ENCODE measurements at places on chromosomes 16 and 17.

GRCh38 chr16:880471-881171 lies 80.1 kb upstream of the GNG13 start:
- DNase-seq, result no peak

GRCh38 chr17:63550817-63551639 lies 751 bp downstream of the DCAF7 start:
- no peak for DNase-seq

DNA sequence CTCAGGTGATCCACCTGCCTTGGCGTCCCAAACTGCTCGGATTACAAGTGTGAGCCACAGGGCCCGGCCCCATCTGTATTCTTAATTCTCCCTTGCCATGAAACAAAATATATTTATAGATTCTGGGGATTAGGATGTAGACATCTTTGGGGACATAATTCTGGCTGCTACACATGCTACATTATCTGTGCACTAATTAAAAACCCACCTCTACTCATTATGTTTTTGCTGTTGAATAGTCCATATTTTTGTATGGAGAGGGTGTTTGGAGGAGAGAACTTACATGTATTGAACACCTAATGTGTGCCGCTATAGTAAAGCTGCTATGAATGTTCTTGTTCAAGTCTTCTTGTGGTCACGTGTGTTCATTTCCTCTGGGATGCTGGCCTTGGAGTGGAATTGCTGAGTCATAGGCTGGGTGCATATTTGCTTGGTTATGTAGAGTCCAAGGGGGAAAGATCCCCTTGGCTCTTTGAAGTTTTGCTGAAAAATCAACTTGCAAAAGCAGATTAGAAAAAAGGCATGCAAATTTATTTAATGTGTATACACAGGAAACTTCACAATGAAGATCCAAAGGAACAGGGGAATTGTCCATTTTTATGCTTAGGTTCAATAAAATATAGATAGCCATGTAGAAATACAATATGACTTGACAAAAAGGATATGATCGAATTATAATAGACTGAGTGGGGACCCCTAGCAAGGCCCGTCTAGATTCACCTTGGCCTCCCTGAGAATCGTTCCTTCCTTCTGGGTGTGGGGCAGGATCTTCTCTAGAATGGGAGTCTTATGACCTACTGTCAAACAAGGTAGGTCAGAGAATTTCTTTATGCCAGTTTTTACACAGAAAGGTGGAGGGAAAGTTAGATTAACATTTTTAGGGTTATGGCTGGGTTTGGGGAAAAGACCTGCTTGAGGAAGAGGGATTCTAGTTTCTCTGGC lies 42.1 kb upstream of the GPRC5B start:
- no peak for DNase-seq

DNA sequence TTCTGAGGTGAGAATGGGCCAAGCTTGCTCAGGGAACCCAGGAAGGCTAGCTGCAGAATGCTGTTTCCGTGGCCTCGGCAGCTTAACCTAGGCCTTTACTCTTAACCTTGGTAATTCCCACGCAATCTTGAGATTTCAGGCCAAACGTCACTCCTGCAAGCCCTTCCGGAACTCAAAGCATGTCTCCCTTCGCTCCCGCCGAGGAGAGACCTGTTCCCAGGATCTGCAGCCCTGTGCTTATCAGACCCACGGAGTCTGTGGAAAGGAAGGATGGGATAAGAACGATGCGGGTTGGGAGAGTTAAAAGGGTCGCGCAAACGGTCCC lies 524 bp upstream of the ZFP3 start:
- no peak for DNase-seq

- no peak for DNase-seq
Measured at GRCh38 chr16:65783709-65784474, 582.6 kb upstream of the CDH5 start.

DNA sequence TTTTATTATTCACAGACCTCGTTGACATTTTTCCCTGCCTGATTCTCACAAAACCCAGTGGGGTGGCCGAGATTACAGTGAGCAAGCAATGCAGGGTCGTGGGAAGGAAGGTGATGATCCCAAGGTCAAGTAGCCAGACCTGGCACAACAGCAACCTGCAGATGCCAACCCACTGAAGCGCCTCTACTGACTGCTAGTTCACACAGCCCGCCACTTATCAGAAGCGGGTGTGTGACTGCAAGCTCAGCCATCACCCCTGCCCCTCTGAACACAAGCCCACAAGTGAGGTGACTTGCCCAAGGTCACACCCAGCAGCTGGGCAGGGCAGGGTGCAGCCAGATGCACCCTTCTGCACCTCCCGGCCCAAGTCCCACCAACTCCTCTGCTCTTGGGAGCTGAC lies 7.1 kb downstream of the TFAP4 start:
- no peak for DNase-seq

GRCh38 chr16:69017036-69017783 lies 88.2 kb upstream of the HAS3 start:
- no peak for DNase-seq

GRCh38 chr16:89931305-89931896 lies 8.3 kb downstream of the TUBB3 start:
- DNase-seq, result no peak

DNA sequence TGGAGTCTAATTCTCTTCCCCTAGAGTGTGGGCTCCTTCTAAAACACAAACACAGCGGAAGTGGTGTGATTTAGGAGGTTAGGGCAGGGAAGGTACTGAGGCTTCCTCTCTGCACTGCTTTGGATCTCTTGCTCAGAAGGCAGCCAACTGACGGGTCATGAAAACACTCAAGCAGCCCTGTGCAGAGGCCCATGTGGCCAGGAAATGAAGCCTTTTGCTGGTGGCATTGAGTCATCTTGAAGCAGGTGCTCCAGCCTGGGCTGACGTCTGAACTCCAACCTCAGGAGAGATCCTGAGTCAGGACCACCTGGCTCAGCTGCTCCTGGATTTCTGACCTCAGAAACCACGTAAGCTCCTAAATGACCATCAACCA lies 72.9 kb downstream of the MRM1 start:
- no peak for DNase-seq

- no peak for DNase-seq
Measured at GRCh38 chr17:20046629-20047028, 37.5 kb downstream of the SPECC1 start.

GRCh38 chr17:78705071-78705470 lies 77.0 kb downstream of the CYTH1 start:
- DNase-seq, result no peak

DNA sequence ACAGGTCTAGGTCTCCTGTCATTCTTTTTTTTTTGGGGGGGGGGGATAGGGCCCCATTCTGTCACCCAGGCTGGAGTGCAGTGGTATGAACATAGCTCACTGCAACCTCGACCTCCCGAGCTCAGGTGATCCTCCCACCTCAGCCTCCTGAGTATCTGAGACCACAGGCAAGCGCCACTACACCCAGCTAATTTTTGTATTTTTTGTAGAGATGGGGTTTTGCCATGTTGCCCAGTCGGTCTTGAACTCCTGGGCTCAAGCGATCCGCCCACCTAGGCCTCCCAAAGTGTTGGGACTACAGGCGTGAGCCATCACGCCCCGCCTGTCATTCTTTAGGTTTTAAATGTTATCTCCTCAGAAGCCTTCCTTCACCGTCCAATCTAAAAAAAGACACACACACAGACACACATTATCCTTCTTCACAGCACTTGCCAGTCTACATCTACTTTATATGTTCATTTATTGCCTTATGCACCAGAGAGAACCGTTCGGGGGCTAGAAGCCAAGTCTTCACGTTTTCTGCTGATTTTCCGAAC lies 694 bp downstream of the MRPL27 start:
- peak; percentile 53 for DNase-seq

DNA sequence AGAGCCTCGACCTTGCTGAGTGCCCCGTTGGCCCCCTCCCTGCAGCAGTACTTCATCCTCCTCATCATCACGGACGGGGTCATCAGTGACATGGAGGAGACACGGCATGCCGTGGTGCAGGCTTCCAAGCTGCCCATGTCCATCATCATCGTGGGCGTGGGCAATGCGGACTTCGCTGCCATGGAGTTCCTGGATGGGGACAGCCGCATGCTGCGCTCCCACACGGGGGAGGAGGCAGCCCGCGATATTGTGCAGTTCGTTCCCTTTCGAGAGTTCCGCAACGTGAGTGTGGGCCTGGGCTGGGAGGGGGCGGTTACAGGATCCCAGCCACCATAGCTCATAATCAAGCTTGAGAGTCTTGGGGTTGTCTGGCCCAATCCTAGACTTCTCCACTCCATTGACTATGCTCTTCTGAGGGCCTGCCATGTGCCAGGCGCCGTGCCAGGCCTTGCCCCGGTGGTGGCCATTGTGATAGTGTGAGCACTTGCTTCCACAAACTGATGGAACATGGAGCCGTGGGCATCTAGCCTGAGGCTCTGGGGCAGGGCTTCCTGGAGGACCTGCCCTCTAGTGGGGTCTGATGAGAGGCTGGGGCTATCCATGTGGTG lies 39.7 kb downstream of the PSME3IP1 start:
- no peak for DNase-seq

- DNase-seq, result peak; percentile 1
Measured at GRCh38 chr16:14249291-14250032, 178.3 kb downstream of the MRTFB start.

- DNase-seq, result no peak
Measured at GRCh38 chr17:64297467-64298088, 34.5 kb upstream of the TEX2 start.

DNA sequence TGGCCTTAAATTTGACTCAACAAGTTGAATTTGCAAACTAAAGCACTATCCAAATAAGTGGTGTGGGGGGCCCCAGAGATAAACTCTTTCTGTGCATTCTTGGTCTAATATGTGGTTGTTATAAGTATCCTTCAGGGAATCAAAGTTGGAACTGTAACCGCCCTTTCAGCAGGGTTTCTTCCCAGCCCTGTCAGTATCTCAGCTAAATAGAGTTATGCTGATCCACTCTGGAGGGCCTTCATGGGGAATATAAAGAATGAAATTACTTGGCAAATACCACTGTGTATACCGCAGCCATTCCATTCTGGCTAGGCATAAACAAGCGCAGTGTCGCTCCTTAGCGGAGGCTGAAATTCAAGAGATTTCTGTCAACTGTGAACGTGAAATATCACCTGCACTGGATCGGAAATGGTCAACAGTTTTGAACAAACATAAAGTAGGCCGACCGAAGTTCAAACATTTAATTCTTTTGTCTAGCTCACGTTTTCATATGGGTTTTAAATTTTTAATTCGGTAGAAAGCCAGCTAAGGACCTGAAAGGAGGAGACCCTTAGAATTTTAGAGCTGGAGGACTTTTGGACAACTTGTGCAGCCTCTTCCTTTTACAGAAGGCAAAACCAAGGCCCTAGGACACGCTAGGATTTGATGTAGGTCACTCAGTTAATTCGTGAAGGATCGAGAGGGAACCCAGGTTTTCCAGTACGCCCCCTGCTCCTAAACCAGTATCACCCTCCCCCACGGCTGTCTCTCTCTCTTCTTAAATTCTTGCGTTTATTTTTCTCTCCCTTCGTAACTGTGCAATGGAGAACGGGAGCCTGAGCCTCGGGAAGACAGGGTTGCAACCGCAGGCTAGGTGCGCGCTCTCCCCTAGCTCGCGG lies 74.7 kb downstream of the CHD9 start:
- no peak for DNase-seq

GRCh38 chr17:8557176-8557806 lies 73.2 kb downstream of the MYH10 start:
- DNase-seq, result no peak

DNA sequence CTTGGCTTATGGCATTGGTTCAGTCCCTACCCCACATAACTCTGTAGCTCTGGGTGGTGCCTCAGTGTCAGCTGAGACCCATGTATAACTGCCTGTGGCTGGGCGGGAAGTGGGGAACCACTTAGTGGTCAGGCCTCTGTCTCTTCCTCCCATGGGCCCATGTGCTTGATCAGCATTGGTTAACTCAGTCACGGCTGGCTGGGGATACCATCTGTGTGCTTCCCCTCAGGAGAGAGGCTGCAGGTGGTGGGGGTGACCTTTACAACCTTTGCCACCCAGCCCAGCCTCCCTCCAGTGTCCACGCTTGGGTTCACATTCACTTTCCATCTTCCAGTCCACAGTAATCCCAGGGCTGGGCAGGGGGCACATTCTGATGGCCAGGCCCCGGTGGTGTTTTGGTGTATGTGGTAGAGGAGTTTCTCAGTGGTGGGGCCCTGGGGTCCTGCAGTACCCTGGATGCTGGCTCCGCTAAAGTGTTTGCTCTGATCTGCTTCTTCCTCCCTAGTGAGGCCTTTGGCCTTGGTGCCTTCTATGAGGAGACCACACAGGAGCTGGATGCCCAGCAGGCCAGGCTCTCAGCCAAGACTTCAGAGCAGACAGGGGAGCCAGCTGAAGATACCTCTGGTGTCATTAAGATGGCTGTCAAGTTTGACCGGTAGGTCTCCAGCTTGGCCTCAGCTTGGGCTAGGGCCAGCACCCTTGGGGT lies 10.2 kb upstream of the NFATC3 start:
- DNase-seq, result no peak
